Gastrocnemius medialis (tissue), 4 donors: ENCODE measurements at places on chromosomes 16 and 17. TPM values are rescaled to one million over a fixed set of nuclear protein-coding genes. Genes with fewer than 3 reads are reported as not detected.

GRCh38 chr17:50373705-50374104 lies 676 bp downstream of the EME1 start:
- H3K27ac ChIP-seq: no peak overlapping the region
- no peak for DNase-seq
- H3K4me3 ChIP-seq: no peak overlapping the region
- peaks cover 22% of the 10 kb centered on the region for H3K36me3 ChIP-seq

FBXO39 gene
- total RNA-seq: not detected

- H3K27me3 ChIP-seq: no peaks in the 10 kb centered on the region
- no peaks in the 10 kb centered on the region for H3K4me1 ChIP-seq
- no peaks in the 10 kb centered on the region for H3K36me3 ChIP-seq
- DNase-seq: no peak
- H3K27ac ChIP-seq: no peak overlapping the region
- H3K4me3 ChIP-seq: no peak overlapping the region
Measured at GRCh38 chr17:72137161-72137560, 16.3 kb downstream of the SOX9 start.

KRTAP3-3 gene
- not detected for total RNA-seq

DNA sequence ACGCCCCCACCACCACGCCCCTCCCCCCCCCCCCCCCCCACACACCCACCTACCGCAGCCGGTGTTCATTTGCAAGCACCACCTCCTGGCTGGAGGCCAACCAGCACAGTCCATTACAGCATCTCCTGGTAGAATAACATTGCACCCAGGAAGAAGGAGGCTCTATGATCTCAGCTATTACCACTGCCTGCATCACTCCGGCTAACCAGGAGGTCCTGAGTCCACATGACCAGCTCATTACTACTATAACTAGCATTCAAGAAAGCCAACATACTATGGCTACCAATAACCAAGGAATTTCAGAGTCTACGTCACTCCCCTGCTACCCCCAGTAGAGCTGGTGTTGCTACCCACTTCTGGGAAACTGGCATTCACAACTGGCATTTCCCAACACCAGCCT lies 81.1 kb upstream of the ALOX12 start:
- no peaks in the 10 kb centered on the region for H3K27me3 ChIP-seq
- no peak overlapping the region for H3K4me3 ChIP-seq
- no peak overlapping the region for H3K27ac ChIP-seq
- H3K4me1 ChIP-seq: no peaks in the 10 kb centered on the region
- DNase-seq: no peak

ASPHD1 gene
- total RNA-seq: not detected
